NCI-H1417 treated with DMSO at 0.1 percent for 48 hours (cell line): ENCODE measurements at places on chromosomes 2 and 18.
A peak's percentile ranks its signal among the peaks of the same experiment; 100 is the strongest.

DNA sequence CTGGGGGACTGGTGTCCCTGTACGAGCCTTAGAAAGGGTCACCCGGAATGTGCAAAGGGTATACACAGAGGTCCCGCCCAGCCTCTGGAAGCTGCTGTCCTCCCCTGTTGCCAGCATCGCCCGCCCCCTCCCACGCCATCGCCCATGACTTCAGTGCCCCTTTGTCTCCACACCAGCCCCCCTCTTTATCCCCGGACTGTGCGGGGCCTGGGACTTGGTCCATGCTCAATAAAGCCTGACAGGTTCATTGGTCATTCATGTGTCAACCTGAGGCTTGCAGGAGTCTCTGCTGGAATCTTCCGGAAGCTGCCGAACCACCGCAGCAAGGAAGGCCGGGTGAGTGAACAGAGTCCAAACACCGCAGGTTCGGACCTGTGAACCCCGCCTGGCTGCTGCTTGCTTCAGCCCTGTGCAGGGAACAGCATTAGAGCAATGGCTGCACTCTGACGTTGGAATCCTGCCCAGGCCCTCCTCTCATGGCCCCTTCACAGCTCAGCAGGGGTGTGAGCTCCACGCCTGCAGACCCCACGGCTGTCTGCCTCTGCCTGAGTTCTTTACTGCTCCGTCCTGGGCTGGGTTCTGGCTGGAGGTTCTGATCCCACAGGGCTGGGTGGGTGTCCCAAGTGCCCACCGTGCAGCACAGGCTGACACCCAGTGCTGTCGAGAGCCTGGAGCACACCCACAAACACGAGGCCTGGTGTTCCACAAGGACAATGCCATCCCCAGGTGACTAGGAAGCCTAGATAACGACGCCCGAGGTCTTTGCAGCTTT, 96.5 kb downstream of the SEPTIN10 start:
- DNase-seq, result no peak

DNA sequence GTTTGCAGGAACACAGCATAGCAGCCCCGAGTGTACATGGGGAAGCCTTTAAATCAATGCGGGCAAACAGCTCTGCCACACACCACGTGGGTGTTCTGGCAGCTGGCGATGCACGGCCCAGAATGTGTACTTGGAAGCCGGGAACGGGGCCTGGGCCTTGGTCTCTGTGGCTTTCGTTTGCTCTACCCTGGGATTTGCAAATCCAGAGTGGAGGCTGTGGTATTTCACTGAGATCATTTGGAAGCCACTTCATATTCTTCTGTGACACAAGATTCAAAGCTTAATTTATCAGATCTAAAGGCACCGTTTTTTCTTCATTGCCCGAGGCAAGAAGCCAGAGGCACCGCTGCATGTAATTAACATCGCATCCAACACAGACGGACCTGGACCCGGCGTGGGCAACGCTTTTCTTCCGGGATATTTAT, 246.3 kb upstream of the MYT1L start:
- peak; percentile 74 for DNase-seq

DNA sequence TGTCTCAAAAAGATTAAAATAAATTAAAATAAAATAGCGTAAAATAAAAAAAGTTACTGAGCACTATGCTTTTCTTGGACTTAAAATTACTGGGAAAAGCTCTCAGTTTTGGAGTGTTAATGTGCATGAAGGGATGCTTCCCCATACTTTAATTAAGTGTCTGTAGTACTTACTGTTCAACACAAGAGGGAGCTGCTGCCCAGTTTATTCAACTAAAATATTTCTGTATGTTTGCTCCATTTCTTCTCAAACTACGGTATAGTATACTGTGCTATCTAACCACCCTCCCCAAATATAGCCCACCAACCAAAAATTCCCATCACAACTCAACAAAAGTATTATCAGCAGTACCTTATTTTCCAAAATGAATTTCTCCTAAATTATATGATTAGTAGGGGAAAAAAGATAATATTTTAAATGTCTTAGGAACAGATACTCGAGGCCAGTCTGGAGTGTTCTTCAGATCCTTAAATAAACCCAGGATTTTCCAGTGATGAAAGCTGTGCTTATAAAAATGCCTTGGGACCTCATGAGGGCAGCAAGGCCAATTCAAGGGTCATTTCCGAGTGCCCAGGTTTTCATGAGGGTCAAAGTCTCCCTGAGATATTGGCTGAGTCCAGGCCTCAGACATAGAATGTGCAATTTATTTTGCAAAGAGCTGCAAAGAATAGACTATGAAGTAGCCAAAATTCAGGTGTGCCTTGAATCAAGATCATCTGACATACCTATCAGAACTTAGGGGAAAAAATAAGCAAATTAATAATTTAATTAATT, 64.1 kb downstream of the CHRNA1 start:
- no peak for DNase-seq

- no peak for DNase-seq
Measured at GRCh38 chr2:120265006-120265405, 12.4 kb downstream of the RALB start.

DNA sequence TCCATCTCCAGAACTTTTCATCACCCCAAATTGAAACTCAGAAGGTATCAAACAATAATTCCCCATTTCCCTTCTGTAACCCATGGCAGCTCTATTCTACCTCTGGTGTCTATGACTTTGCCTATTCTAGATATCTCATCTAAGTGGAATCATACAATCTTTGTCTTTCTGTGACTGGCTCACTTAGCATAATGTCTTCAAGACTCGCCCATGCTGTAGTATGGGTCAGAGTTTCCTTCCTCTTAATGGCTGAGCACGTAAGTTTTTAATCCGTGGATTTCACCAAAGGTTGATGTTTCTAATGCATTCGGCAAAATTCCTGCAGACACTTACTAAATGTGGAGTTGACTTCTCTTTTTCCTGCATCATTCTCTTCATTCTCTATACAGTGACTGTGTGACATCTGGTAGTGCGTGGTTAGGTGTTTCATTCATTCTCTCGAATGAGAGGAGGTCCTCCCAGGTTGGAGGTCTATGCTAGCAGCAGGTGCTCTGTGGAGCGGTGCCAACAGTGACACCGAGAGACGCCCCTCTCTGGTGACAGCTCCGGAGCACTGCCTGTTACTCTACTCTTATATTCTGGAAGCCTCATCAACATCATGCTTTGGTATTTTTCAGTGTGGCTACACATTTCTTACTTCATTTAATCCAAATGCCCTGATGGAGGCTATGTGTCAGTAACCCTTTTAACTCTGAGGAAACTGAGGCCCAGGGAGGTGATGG, 50.1 kb downstream of the ATOH8 start:
- no peak for DNase-seq

- no peak for DNase-seq
Measured at GRCh38 chr18:21099442-21099841, 12.2 kb downstream of the ROCK1 start.

DNA sequence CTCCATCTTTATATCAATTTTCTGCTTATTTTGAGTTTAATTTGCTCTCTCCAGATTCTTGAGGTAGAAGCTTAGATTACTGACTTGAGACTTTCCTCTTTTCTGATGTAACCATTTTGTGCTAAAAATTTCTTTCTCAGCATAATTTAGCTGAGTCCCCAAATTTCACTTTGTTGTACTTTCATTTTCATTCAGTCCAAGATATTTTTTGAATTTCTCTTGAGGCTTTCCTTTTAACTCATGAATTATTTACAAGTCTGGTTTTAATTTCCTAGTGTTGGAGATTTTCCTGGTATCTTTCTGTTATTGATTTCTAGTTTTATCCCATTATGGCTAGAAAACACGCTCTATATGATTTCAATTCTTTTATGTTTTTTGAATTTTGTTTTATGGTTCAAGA, 144.7 kb upstream of the PGAP1 start:
- DNase-seq, result no peak

DNA sequence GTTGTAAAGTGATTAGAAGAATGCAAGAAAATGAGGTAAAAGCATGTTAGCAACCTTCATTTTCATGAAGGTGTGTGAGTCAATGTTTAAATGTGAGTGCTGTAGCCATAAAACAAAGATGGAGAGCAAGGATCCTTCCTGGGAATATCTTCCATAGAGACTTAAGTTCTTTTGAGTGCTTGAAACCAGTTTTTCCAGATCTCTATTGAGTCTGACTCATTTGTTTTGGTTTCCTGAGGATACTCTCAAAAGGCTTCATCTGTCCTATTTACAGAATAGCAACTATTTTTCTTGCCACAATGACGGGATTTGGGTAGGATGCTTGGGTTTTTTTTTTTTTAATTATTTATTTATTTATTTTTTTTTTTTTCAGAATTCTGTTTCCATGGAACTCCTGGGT, 45.9 kb upstream of the ASB1 start:
- no peak for DNase-seq

DNA sequence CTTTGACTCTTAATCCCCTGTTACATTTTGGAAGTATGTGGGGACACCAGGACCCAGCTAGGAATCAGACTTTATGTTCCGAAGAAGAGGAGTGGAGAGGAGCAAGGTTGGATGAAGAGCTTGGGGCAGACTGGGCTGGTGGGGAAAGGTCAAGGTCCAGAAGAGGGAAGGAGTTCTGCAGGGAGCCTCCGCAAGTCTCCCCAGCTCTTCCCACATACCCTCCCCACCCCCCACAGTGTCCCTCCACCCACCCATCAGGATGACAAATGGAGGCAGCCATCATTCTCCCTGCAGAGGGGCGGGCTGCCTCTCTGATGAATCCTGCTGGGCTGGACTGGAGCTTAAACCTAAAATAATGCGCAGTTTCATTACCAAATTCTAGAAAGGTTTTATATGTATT, 77.2 kb downstream of the ACKR3 start:
- no peak for DNase-seq

DNA sequence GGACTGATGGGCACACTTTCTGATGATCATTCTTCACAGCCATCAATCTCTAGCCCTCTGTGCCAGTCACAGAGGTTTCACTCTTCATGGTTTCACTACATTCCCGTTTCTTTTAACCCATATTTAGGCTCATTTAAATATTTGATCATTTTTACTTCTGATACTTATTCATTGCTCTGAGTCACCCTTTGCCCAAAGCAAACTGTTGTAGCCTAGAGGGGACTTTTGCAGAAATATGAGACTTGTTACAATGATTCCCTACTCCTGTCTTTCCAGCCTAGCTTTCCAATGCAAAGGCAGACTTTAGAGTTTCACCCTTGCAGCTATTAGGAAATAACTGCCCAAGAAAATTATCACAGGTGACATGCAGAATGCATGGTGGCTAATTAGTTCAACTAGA, 444.2 kb downstream of the PTPRM start:
- no peak for DNase-seq
